Midbrain (tissue), 1 donor: ENCODE measurements at places on chromosomes 1 and 21.
A peak's percentile ranks its signal among the peaks of the same experiment; 100 is the strongest.

- no peak for DNase-seq
Observed at GRCh38 chr1:233375653-233376052, 48.1 kb downstream of the MAP3K21 start.

DNA sequence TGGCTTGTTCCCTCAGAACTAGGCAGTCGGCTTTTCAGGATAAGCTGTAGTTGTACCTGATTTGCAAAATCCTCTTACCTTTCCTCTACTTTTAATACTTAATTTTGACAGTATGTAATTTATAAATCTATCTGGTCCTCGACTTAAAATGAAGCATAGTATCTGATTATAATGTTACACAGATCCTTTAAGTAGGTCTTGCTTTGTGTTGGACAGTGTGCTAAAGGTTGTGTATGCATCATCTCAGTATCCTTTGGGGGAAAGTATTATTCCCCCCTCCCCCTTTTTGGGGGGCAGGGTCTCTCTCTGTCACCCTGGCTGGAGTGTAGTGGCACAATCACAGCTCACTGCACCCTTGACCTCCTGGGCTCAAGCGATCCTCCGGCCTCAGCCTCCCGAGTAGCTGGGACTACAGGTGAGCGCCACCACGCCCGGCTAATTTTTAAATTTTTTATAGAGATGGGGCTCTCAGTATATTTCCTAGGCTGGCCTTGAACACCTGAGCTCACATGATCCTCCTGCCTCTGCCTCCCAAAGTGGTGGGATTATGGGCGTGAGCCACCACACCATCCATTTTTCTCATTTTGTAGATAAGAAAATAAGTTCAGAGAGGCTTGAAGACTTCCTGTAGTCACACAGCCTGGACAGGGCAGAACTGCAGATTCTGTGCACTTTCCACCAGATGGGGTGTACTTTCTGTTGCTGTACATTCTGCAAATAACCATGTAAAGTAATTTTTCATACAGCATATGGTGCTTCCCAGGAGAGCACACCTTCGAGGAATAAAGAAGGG, 791 bp upstream of the STX6 start:
- DNase-seq, result no peak

DNA sequence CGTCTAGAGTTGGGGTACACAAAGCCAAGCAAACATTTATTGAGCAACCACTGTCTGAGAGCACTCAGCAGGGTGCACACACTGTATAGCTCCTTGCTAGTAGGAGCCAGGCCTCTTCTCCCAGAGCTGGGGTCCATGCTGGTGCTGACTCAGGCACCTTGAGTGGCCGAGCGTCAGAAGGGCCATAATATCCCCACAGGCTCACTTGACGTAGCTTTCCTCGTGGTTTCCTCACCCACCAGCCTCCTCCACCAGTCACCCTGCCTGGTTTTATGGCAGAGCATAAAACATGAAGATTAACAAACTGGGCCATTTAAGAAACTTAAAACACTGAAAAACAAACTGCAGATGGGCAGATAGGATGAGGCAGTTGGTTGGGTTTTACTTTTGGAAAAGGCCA, 361.5 kb downstream of the HHAT start:
- DNase-seq, result no peak

GRCh38 chr21:16046656-16047330, 317.0 kb downstream of the USP25 start:
- DNase-seq, result no peak

GRCh38 chr1:106268070-106268469, 788.4 kb upstream of the PRMT6 start:
- peak; percentile 7 for DNase-seq

DNA sequence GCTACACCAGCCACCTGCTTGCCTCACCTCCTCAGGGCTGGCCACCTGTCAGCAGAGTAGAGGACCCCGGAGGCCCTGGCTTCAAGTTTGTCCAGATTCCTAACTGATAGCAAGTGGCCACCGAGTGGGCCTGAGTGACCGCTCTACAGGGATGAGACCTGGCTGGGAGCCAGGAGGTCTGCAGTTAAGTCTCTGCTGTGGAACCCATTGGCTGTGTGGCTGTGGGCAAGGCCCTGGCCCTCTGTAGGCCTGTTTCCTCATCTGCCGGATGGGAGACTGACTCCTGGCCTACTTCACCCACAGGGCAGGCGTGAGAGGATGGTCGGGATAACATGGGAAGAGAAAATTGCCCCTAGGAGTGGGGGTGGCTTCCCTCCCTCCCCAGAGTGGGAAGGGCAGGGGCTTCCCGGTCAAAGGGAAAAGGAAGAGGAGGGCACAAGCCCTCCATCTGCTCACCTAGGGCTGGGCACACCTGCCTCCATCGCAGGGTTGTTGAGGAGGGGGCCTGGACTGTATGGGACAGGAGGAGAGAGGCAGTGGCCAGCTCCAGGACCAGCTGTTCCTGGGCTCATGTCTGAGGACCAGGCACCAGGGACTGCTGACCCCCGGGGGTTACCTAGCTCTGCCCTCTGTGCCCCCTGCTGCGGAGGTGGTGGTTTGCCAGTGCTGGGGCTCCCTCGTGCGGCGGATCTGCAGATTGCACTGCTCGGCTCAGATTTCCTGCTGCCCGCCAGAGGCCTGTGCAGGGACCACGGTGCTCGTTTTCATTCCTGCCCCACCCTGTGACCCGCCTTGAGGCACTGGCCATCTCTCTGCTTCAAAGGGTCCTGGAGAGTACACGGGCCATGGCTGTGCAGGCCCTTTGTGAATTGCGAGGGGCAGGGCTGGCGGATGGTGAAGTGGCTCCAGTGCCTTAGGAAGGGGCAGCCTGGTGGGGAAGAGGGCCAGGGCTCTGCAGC, 9.1 kb upstream of the MTFR1L start:
- DNase-seq, result peak; percentile 64

GRCh38 chr1:17610713-17611112, 71.2 kb downstream of the ARHGEF10L start:
- no peak for DNase-seq

- DNase-seq, result no peak
Observed at GRCh38 chr1:223331929-223332328, 32.0 kb downstream of the SUSD4 start.

- DNase-seq, result no peak
Observed at GRCh38 chr1:104467590-104467989, 717.9 kb downstream of the AMY1C start.

GRCh38 chr1:201116091-201116490, 3.9 kb upstream of the CACNA1S start:
- DNase-seq, result no peak

DNA sequence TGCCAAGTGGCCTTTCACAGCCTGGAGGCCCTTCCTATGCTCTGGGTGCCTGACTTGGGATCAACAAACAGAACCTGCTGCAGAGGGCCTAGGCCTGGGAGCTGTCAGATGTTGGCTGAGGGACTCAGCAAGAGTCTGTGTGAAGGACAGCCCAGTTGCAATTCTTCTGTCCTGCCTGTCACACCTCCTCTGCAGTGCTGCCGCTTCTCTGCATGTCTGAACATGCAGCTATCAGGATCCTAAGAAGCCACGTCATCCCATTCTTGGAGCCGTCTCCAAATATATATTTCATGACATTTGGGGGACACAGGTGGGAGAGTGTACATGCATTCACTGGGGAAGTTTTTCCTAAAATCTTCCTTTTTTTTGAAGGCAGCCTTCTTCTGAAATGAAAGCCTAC, 8.6 kb downstream of the FCAMR start:
- no peak for DNase-seq

GRCh38 chr1:248787430-248787829, 31.9 kb upstream of the LYPD8 start:
- DNase-seq, result no peak

DNA sequence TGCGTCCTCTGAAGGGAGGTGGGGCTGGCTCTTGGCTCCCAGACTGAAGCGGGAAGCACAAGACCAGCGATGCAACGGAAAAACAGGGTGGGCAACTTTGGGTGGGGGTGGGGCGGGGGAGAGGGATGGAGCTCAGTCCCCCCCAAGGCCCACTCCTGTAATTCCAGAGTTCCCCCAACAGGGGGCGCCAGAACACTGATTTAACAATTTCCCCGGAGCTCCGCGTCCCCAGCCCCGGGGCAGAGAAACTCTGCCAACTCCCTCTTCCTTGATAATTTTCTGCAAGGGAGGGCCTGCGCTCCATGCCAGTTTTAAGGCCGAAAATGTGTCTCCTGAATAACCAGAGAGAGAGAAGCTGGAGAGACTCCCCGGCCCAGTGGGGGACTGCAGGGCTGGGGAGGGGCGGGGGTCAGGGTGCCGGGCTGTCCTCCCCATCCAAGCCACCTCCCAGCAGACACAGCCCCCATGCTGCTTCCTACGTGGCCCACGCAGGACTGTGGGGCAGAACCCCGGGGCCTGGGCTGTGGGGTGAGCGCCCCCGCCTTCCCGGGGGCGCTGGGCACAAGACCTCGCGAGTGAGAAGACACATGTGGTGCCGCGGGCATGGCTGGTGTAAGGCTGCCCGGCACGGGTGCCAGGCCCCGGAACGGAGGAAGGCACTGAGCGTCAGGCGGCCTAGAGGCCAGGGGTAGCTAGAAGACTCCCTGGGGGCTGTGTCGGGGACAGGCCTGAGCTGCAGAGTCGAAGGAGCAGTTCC, 51.4 kb downstream of the KIF21B start:
- DNase-seq, result peak; percentile 75

DNA sequence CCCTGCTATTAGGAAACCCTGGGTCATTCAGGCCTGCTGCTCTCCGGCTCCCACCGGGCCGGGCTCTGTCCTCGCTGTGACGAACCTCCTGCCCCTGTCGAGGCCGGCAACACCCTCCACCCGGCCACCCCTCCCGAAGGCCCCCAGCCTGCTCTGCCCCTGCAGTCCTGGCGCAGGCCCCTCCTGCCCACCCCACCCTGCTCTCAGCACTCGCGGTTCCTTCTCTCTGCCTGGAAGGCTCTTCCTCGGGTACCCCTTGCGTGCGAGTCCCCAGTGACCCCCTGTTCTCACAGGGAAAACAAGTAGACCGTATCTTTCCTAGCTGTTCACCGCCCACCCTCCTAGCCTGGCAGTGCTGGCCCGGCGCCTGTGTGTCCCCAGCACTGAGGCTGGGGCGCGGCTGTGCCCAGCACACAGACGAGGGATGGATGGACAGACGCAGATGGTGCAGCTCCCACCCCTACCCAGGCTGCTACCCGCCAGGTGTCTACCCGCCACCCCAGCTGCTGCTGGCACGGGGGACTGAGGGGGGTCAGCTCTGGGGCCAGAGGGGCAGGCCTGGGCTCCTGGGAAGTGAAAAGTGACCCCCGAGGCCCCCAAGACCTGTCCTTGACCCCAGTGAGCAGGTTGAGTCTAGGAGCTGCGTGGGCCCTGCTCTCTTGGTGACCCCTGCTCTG, 3.1 kb upstream of the VWA1 start:
- DNase-seq, result no peak

- DNase-seq, result no peak
Observed at GRCh38 chr1:225451340-225451739, 23.5 kb upstream of the LBR start.

GRCh38 chr1:30477588-30477987, 245.8 kb downstream of the MATN1 start:
- DNase-seq, result no peak

GRCh38 chr21:40115775-40116174, 248.5 kb downstream of the PCP4 start:
- DNase-seq, result no peak

DNA sequence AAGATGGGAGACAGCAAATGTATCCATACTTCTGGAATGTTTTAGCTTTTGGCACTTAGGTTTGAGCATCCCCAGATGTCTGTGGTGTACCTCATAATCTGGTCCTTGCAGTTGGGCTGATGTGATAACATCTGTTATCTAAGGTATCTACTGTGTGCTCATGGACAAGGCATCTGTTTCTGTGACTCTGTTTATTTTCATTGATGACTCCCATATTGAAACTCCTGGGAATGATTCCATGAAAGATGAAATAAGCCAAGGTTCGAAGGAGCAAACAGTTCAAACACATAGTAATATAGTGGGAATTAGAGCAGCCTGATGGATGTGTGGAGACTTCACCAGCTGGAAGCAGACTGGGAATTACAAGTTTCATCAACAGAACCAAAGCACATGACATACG, 20.7 kb upstream of the TRIM45 start:
- no peak for DNase-seq

DNA sequence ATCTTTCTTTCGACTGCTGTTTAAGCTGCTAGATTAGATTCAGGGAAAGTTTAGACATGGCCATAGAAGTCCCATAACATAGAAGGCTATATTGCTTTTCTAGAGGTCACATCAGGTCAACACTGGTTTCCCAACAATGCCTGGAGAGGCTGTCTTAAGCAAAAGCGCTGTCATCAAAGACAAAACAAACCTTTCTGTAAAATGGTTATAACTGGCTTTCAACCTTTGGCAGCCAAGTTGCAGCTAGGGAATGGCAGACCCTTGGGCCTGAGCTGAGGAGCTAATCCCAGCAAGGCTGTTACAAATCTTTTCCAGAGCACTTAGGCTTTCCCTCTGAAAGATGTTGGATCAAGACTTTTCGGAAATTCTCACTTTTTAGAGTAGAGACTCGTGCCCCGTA, 11.2 kb upstream of the ABCA4 start:
- DNase-seq, result no peak

- DNase-seq, result no peak
Observed at GRCh38 chr1:44801491-44802305, 1.5 kb downstream of the PLK3 start.

GRCh38 chr1:5125208-5125607, 470.8 kb downstream of the AJAP1 start:
- DNase-seq, result no peak
